Gastroesophageal sphincter (tissue), 4 donors: ENCODE measurements at places on chromosomes 3 and 15. TPM values are rescaled to one million over a fixed set of nuclear protein-coding genes. Genes with fewer than 3 reads are reported as not detected.

DNA sequence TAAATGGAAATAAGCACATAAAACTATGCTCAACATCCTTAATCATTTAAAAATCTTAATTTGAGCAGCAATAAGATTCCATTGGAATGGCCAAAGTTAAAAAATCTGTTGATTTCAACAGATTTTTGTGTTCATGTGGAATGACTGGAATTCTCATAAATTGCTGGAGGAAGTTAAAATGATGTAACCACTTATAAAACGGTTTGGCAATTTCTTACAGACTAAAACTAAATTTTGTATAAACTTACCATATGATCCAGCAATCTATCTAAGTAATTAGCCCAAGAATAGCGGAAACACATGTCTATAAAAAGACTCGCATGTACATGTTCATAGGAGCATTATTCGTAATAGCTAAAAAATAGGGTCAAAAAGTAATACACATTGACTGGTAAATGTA, 1713.6 kb downstream of the SI start:
- no peak for ATAC-seq

DNA sequence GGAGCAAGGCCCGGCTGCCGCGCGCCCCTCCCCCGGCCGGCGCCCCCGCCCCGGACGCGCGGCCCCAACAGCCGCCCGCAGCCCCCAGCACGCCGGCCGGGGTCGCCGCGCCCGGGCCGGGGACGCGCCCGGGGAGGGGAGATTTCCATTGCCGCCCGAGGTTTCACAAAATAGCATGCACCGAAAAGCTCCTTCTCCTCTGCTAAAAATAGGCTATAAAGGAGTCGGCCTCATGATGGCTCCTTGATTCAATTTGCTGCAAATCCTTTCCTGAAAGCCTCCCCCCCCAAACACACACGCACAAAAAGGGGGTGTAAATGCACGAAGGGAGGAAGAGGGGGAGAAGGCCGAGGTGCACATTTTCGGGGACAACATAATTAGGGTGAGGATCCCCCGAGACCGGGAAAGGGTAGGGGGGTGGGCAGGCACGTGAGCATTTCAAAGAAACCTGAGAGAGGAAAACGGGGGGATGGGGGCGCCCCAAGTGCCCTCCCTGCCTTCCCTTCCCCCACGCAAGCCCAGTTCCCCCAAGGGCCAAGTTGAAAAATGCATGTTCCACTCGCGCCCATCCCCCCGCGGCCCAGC, 734 bp downstream of the TBL1XR1 start:
- ATAC-seq = no peak

GRCh38 chr3:185561374-185561943, 9.1 kb upstream of the LIPH start:
- peak; percentile 25 for ATAC-seq

TMEM158 gene
- 8.5 TPM for total RNA-seq

MOBP gene
- 0.08 TPM for total RNA-seq
